ENCODE measurements at places on chromosomes 1 and 21. TPM values are rescaled to one million over a fixed set of nuclear protein-coding genes. Genes with fewer than 3 reads are reported as not detected.

SYT2 gene
- not detected for total RNA-seq

OR2L8 gene
- total RNA-seq: not detected

BRINP3 gene
- total RNA-seq: not detected

DNA sequence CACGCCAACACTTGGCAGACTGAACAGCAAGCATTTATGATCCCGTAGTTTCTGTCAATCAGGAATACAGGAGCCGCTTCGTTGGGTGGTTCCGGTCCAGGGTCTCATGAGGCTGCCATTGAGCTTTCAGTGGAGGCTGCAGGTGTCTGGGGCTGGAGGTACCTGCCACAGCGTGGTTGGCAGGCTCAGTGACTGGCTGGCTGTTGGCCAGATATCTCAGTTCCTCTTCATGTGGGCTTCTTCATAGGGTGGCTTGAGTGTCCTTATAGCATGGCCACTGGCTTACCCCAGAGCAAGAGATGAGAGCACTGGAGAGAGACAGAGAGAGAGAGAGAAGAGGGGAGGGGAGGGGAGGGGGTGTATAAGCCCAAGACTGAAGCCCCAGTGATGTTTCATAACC, 29.3 kb downstream of the PIK3CD start:
- no peak for DNase-seq
- H3K27me3 ChIP-seq: no peaks in the 10 kb centered on the region
- peaks cover 25% of the 10 kb centered on the region for H3K36me3 ChIP-seq
- peak overlapping the region; percentile 20 for H3K27ac ChIP-seq

PGBD5 gene
- 0.90 TPM for total RNA-seq

DNA sequence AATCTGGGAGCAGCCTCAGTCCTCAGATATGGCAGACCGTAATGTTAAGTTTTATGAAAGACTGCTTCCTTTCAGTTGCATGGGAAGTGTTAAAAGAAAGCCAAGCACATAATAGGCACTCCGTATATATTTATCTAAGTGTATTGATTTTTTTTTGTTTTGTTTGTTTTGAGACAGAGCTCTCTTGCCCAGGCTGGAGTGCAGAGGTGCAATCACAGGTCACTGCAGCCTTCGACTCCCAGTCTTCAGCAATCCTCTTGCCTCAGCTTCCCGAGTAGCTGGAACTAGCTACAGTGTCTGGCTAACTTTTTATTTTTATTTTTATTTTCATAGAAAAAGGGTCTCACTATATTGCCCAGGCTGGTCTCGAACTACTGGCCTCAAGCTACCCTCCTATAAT, 341.8 kb downstream of the USH2A start:
- H3K27me3 ChIP-seq: no peaks in the 10 kb centered on the region
- H3K4me3 ChIP-seq: no peak overlapping the region
- no peaks in the 10 kb centered on the region for H3K4me1 ChIP-seq
- DNase-seq: no peak

TMEM51 gene
- total RNA-seq: not detected

DNA sequence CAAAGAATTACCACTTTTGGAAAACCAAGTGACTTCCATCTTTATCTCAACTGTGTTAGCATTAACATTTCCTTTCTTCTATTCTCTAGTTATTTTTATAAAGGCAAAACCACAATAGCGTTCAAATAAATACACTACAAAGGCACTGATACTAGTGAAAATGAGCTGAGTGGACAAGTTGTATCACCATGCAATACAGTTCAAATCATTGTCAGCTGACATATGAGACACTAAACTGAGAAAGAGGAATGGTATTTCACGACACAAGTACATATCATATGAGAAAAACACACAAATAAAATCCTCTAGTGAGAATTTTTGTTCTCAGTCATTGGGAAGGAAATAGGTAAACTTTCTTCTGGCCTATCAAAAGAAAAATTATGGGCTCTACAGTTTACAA, 26.2 kb downstream of the ENAH start:
- H3K27me3 ChIP-seq: peaks cover 2% of the 10 kb centered on the region
- H3K4me1 ChIP-seq: no peaks in the 10 kb centered on the region
- no peak overlapping the region for H3K4me3 ChIP-seq

- peaks cover 3% of the 10 kb centered on the region for H3K27me3 ChIP-seq
- H3K4me1 ChIP-seq: no peaks in the 10 kb centered on the region
- no peak overlapping the region for H3K4me3 ChIP-seq
- no peak overlapping the region for H3K27ac ChIP-seq
Observed at GRCh38 chr1:19028110-19028509, 71.6 kb upstream of the IFFO2 start.

GRCh38 chr1:48771561-48771960, 5.1 kb downstream of the BEND5 start:
- peaks cover 8% of the 10 kb centered on the region for H3K4me1 ChIP-seq
- H3K4me3 ChIP-seq: no peak overlapping the region
- no peak overlapping the region for H3K27ac ChIP-seq
- no peak for DNase-seq
- H3K36me3 ChIP-seq: no peaks in the 10 kb centered on the region
- no peaks in the 10 kb centered on the region for H3K27me3 ChIP-seq

DNA sequence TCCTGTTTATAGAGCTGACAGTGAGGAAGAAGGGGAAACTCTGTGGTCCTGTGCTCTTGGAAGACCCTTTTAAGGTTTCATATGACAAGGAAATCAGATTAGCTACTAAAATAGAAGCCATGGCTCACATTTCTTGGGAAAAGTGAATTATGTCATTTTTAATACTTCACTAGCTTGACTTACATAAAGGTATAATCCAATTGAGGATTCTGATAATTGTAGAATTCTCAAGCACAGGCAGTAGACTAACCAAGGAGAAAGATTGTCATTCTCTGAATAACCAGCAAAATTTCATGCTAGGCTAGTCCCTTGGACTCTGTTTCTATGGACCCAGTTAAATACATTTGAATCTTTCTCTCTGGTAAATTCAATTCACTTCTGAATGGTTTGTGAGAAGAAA, 613.0 kb upstream of the BEND5 start:
- no peak for DNase-seq
- no peaks in the 10 kb centered on the region for H3K27me3 ChIP-seq
- H3K27ac ChIP-seq: no peak overlapping the region
- no peaks in the 10 kb centered on the region for H3K36me3 ChIP-seq
- no peaks in the 10 kb centered on the region for H3K4me1 ChIP-seq

LDLRAD1 gene
- not detected for total RNA-seq

FCGR3A gene
- 848 TPM for total RNA-seq

GPR3 gene
- total RNA-seq: 0.39 TPM

DNA sequence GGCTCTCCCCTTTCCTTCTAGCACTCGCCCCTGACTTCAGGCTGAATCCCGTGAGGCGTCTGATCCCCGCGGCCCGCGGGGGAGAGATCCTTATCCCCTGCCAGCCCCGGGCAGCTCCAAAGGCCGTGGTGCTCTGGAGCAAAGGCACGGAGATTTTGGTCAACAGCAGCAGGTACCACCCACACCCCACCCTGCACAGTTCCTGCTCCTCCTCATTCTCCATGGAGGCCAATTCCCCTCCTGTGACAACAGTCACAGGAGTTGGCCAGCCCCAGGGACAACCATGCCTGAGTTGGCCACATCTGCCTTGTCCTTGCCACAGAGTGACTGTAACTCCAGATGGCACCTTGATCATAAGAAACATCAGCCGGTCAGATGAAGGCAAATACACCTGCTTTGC, 20.0 kb downstream of the TMEM81 start:
- no peaks in the 10 kb centered on the region for H3K27me3 ChIP-seq
- no peaks in the 10 kb centered on the region for H3K36me3 ChIP-seq
- no peak for DNase-seq
- no peak overlapping the region for H3K27ac ChIP-seq
- H3K4me3 ChIP-seq: no peak overlapping the region
- peaks cover 6% of the 10 kb centered on the region for H3K4me1 ChIP-seq

- peaks cover 12% of the 10 kb centered on the region for H3K36me3 ChIP-seq
- peaks cover 93% of the 10 kb centered on the region for H3K4me1 ChIP-seq
- H3K27me3 ChIP-seq: no peaks in the 10 kb centered on the region
- DNase-seq: no peak
- no peak overlapping the region for H3K27ac ChIP-seq
Observed at GRCh38 chr1:201013031-201013485, 10.5 kb downstream of the KIF21B start.

DNA sequence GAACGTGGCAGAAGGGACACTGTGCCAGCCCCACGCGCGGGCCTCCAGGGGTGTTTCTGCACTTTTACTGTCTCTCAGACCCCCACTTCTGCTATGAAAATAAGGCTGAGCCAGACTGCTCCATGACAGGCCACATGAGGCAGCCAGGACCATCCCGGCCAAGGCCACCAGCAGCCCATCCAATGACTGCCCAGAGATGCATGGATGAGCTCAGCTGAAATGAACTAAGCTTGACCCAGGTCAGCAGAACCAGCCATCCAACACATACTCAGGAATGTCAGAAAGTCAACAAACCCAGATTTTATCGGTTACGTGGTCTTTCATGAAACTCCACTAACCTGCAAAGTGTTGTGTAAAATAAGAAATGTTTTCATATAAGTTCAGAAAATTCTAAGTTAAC, 51.2 kb downstream of the CCDC185 start:
- H3K27ac ChIP-seq: no peak overlapping the region
- no peaks in the 10 kb centered on the region for H3K4me1 ChIP-seq
- H3K27me3 ChIP-seq: no peaks in the 10 kb centered on the region

TFAP2E gene
- total RNA-seq: 6.9 TPM

DNA sequence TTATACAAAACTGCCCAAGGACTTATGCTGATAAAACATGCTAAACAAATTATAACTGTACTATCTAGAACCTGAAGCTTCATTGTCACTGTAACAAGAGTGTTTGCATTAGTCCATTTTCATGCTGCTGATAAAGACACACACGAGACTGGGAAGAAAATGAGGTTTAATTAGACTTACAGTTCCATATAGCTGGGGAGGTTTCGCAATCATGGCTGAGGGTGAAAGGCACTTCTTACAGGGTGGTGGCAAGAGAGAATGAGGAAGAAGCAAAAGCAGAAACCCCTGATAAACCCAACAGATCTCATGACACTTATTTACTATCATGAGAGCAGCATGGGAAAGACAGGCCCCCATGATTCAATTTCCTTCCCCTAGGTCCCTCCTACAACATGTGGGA, 100.4 kb downstream of the SPATA6 start:
- H3K36me3 ChIP-seq: no peaks in the 10 kb centered on the region
- DNase-seq: no peak
- H3K4me1 ChIP-seq: no peaks in the 10 kb centered on the region
- H3K4me3 ChIP-seq: no peak overlapping the region

- H3K4me1 ChIP-seq: no peaks in the 10 kb centered on the region
- no peak for DNase-seq
- H3K27me3 ChIP-seq: no peaks in the 10 kb centered on the region
- no peak overlapping the region for H3K4me3 ChIP-seq
Observed at GRCh38 chr1:19220080-19220846, 10.2 kb upstream of the UBR4 start.

DNA sequence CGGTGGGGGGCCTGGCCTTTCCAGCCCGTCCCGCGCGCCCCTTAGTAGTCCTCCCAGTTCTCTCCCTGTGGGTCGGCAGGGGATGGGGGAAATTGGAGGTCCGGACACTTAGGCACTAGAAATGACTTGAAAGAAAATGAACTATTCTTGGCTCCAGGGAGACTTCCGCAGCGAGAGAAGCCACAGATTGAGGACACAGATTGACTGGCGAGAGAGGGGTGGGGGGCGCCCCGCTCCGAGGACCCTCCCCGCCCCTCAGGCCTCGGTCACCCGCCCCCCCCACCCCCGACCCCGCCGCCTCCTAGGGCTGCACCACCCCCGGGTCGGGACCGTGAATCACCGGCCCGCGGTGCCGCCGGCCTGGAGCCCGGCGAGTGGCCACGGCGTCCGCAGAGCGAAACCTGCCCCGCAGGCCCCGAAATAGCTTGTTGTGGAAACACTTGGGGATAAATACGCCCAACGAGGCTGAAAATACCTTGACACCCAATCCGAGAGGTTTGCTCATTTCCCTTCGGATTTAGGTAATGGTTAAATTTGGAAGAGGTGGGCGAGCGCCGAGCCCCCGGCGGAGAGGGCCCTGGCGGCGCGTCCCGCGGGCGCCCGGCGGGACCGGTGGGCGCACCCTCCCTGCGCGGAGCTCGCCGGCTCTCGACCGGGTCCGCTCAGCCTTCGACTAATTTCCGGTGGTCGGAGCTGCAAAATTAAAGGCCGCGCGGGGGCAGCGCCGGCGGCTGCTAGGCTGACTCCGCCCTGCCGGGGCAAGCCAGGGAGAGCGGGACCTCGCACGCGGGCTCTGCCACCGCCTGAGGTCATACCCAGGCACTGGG, at the start of gene GFI1:
Gene GFI1, minus strand, starts transcription at position 675 of the 827 bp plus-strand sequence. CDS start 3,438 bp downstream, outside the sequence.
- H3K4me1 ChIP-seq: peaks cover 36% of the 10 kb centered on the region
- no peaks in the 10 kb centered on the region for H3K36me3 ChIP-seq
- DNase-seq: peak; percentile 79

GPA33 gene
- total RNA-seq: 4.5 TPM

DNA sequence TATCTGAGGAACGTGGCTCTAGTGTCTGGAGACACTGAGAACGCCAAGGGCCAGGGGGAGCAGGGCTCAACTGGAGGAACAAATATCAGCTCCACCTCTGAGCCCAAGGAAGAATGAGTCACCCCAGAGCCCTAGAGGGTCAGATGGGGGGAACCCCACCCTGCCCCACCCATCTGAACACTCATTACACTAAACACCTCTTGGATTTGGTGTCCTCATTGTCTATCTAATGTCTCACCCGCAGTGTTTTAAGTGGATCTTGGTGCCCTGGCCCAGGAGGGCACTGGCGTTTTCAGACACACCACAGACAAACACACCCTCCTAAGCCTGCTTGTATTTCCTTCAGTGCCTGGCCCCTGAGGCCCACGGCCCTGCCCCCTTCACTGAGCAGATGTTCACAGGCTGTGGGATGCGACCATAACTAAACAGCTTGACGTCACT, 2.2 kb upstream of the FALEC start:
- DNase-seq: no peak
- H3K36me3 ChIP-seq: no peaks in the 10 kb centered on the region
- peaks cover 16% of the 10 kb centered on the region for H3K4me1 ChIP-seq
- no peak overlapping the region for H3K4me3 ChIP-seq
- no peaks in the 10 kb centered on the region for H3K27me3 ChIP-seq
- no peak overlapping the region for H3K27ac ChIP-seq

- H3K4me3 ChIP-seq: no peak overlapping the region
- no peaks in the 10 kb centered on the region for H3K4me1 ChIP-seq
- H3K27me3 ChIP-seq: no peaks in the 10 kb centered on the region
- no peak overlapping the region for H3K27ac ChIP-seq
- H3K36me3 ChIP-seq: no peaks in the 10 kb centered on the region
Observed at GRCh38 chr1:201663491-201664113, 124.7 kb downstream of the NAV1 start.

DNA sequence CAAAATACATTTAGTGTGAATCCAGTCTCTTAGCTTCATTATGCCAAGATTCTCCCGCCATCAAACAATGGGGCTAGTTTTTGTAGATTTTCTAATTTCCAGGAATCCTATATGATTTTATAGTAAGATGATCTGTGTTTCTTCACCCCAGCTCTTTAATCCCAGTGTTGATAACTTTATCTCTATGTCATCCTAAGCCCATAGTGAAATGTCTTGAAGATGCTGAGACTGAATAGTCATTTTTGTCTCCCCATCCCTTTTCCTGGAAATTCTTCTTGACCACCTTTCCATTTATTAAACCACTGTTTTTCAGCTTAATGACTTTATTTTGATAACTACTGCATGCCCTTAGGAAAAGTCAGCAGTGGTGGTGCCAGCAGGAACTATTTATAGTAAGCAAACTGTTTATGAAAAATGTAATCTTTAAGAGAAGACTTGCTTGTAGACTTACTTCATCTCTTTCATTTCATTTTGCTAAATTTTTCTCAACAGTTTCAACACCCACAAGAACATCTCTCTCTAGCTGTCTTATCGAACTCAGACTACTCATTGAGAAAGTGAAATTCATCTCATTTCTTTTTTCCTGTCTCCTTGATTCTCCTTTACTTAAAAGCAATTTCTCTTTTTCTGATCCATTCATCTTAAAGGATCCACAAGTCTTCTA, 116.6 kb downstream of the NTMT2 start:
- H3K4me1 ChIP-seq: no peaks in the 10 kb centered on the region
- no peaks in the 10 kb centered on the region for H3K36me3 ChIP-seq
- no peak overlapping the region for H3K27ac ChIP-seq
- no peaks in the 10 kb centered on the region for H3K27me3 ChIP-seq
